Stimulated activated CD8-positive, alpha-beta memory T cell treated with anti-CD3 and anti-CD28 coated beads, Interleukin-7, amount 100 ng/mL, for 1 hour (primary cell): ENCODE measurements at places on chromosomes 2 and 18.

DNA sequence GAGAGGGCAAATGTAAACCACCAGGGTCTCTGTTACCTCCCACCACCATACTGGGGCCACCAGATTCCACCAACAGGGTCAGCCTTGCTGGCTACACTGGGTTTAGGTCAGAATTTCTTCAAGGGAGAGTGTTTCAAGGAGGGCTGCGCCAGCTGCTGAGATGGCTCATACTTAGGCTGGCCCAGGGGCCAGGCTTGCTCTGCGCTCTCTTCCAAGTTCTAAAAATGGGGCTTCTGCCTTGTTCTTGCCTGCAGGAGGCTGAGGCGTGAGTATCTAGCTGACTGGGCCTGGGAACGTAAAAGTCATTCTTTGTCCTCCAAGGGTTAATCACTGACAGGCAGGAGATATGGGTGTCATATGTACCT, 28.1 kb downstream of the MRPL33 start:
- DNase-seq = no peak

DNA sequence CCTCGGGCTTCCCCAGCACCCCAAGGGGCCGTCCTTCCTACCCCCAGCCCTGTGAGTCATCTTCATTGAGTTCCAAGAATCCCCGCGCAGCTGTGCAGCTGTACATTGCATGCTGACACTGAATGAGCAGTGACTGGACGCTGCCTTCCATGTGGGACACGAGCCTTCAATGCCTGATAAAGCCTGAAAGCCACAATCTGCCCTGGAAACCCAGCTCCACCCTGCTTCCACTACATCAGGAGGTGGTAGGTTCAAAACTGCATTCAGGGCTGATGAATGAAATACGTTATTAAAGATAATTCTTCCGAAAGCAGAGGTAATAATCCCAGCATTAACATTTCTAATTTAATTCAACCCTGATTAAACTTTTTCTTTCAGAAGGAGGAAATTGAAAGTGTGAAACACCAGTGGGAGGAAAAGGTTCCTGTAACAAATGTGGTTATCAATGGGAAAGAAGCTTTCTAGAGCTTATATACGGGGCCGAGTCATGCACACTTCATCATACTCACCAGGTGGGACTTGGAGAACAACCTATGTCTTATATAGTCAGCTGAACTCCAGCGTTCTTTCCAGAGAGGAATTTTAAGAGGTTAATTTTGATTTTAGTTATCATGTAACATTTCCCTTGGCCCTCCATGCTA, 360.1 kb downstream of the LPIN1 start:
- DNase-seq = no peak

DNA sequence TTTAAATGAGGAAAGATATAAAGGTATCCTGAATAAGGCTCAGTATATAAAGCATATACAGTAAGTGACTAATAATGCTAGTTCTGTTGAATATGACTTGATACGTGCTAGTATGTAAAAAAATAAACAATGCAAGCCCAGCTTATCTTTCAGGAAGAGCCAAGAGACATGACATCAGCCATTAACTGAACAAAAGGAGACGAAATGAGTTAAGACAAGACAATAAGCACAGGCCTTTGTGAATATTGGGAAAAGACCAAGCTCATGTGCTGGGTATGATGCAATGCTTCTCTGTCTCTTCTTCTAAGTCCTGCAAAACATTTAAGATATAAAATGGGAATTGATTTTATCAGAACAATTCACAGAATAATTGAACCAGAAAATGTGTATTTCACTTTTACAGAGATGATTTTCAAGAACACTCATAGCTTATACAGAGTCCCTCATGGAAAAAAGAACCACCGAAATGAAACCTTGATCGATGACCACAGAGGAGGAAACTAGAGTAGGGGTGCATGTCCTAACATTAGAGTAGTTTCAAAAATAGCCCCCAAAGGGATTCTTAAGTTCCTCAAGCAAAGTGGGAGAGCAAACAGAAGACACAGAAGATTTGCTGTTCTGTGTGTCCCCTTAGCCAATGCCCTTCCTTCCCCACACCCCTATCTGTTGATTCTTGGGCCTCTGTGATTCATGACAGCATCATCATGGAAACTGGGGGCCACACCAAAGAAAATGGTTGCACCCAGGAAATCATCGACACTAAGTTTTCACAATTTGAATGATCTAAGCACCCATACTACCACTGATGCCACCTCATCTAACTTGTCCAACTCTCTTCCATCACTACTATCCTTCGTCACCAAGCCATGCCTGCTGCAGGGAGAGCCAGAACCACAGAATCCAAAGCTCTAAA, 68.0 kb upstream of the CRIM1 start:
- DNase-seq = no peak

DNA sequence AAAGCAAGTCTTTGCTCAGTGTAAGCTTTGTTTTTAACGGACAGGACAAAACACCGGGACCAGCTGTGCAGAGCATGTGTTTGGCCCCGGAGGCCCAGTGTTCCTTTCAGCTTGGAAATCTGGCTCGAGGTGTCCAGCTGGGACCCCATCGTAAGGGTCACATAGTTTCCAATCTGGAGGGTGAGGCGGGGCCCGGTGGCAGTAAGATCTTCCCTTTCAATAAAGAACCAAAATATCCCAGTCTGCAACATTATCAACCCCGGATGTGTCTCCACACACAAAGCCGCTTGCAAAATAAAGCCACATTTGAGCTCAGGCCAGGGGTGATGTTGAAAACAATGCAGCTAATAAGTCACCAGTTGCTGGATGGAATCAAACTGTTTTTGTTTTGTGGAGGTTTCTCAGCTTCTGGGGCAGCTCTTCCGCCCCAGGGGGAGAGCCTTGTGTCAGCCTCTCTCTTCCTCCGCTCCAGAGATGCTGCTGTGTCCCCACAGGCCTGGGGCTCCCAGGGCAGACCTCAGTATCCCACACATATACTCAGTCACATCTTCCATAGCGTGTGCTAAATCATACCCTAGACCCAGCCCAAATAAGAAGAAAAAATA, 138.6 kb upstream of the GLI2 start:
- no peak for DNase-seq

GRCh38 chr2:226873051-226873620, 37.3 kb downstream of the RHBDD1 start:
- no peak for DNase-seq

DNA sequence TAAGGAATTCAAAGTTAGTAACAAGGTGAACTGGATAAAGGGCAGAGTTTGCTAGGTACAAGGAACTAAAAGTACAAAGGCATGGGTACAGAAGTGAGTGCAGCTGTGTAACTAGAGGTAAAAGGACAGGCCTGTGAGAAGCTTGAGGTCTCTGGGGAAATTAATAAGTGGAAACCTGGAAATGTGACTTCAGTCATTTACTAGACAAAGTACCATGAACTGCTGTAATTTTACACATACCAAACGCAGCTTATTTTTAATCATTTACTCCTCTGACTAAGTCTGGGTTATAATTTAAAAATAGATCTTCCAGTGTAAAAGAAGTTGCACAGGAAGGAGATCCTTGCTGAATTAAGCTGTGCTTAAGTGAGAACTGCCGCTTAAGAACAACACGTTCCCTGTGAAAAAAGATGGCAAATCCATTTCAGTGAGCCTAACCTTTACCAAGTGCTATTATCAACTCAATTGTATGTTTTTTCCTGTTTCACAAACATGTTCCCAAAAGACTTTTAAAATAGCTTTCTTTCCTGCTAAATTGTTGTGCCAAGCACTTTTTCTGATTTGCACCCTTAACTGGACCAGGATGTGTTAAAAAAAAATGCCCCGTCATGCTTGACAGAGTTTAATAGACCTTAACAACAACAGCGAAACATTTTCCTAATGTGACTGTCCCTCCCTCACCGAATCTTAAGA, 44.3 kb downstream of the CALCRL start:
- no peak for DNase-seq

DNA sequence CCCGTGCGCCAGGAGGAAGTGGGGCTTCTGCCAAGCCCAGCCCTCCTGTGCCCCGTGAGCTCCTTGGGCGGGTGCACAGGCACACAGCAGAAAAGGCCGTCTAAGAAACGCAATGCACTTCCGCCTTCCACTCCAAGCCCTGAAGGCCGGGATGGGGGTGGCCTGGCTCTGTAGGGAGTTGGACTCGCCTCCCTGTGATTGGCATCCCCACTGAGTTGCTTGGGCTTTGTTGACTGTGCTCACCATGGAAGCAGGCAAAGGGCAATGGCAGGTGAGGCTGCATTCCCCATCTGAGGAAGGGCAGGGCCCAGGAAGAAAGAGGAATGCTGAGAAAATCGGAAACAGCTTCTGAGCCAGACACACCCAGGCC, 66.8 kb downstream of the CRACDL start:
- no peak for DNase-seq

GRCh38 chr2:110871637-110872036, 139.3 kb downstream of the ACOXL start:
- DNase-seq = no peak

GRCh38 chr2:153404792-153405191, 73.8 kb downstream of the RPRM start:
- no peak for DNase-seq

DNA sequence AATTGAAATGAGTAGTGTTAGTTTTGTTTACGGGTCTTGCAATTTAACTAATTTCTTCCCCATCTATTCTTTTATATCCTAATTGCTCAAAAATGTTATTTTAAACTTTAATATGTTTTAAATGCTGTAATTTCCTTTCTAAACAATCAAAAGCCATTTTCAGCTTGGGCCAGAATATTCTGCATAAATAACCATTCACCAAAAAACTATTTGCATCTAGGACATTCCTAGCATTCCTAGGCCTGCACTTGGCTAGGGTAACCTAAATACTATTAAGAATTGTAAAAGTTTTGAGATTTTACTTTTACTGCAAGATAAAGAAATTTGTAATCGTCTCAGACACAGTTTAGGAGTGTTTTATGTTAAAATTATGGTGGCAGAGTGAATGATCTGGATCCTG, 7.8 kb upstream of the ETAA1 start:
- no peak for DNase-seq

DNA sequence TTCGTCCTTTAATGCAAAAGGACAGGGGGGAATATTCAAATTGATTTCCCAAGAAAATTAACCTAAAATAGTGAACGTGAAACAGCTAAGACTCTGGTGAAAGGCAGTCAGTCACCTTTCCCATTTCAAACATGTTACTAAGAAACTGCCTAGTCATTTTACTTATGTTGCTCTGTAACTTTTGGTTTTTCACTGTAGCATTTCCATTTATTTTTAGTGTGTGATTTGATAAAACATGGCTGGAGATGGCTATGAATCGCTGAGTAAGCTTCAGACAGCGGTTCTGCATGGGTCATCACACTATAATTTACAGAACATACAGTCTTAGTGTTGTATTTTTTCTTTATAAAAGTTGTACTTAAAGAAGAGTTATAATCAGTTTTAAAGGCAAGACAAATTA, 16.0 kb upstream of the KIDINS220 start:
- no peak for DNase-seq

DNA sequence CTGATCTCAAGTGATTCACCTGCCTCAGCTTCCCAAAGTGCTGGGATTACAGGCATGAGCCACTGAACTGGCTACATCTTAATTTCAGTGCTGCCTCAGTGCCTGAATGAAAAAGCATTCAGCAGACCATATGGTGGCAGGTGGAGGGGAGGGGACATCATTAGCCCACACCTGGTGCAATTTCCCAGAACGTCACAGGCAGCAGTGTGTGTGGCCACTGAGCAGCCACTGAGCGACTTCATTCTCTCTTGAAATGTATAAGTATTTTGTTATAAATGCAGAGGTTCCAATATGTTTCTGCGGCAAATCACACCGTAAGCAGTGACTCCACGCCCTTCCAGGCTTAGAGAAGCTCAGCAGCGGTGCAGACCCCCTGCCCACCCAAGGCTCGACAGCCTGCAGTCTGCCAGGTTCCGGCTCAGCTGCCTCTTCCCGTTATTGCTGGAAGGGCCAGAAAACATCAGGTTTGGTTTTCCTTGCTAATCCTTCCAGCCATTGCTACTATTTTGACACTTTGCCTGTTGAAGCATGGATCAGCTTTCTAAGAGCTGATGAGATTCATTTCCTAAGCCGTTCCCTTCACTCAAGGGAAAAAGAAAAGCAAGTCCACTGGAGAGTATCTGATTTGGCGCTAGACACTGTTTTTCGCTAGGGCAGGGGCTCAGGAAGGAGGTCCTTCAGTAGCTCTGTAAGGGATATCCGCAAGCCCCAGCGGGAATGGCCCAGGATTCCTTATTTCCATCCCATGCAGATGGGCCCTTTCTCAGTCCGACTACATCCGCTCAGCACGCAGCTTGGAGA, 250.7 kb downstream of the VAPA start:
- no peak for DNase-seq

GRCh38 chr2:109272461-109272860, 143.5 kb downstream of the SH3RF3 start:
- DNase-seq = no peak

- no peak for DNase-seq
Observed at GRCh38 chr2:29213888-29214291, 98.7 kb downstream of the CLIP4 start.

DNA sequence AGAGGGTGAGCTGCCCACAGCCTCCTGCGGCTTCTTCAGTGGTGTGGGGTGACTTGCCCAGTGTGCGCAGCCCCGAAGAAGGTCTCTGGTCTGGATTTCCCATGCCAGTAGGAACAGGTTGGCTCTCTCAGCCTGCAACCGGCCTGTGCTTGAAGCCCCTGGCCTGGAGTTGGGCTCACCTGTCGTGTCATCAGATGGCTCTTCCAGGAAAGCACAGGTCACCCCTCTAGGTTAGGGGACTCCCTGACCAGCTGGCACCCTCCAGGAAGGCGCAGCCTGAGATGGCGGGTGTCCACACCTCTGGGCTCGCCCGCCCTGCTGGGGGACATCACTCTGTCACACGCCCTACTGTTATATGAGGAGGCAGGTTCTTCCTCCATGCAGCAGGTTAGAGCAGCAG, 179.8 kb downstream of the SEPTIN10 start:
- DNase-seq = no peak

DNA sequence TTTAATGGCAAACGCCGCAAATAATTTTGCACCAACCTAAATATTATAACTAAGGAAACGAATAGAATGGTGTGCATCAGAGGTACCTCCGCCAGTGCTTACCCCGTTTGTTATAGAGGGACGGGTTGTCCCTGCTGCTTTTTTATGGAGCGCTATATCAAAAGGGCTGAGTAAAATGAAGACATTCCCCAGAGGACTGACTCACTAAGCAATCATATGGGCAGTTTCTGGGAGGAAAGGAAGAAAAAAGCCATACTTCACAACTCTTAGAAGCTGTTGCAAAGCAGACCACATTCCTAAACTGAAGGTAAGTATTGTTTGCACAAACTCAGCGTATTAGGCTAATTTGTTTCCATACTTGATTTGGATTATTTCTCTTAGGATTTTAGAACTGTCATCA, 12.9 kb downstream of the ID2 start:
- no peak for DNase-seq

GRCh38 chr2:18456026-18456425, 104.4 kb downstream of the RDH14 start:
- no peak for DNase-seq

DNA sequence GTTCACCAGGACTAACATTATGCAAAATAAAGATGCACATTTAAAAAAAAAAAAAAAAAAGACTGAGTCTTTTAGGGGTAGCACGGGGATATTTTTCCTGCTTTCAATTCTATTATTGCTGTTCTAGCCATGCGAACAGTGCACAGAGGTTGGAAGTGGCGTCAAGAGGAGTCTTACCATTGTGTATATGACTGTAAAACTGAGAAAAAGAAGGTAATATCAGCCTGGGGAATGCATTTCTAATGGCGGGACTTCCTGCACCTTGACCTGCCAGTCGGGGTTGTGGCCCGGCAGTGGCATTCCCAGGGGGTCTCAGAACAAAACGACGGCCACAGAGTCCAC, 48.5 kb upstream of the ATP6V1B1 start:
- DNase-seq = no peak
